Stimulated activated naive CD8-positive, alpha-beta T cell treated with anti-CD3 and anti-CD28 coated beads, Interleukin-15, Interleukin-2, amounts not matched to agents 100 U/mL and 50 U/mL, for 24 hours (primary cell): ENCODE measurements at places on chromosomes 11 and 22.

GRCh38 chr11:18768978-18769377, 22.6 kb downstream of the PTPN5 start:
- DNase-seq = no peak

GRCh38 chr11:45833761-45834160, 13.5 kb upstream of the CRY2 start:
- DNase-seq = no peak

GRCh38 chr22:19889951-19890350, 35.3 kb upstream of the GNB1L start:
- peak; percentile 53 for DNase-seq

DNA sequence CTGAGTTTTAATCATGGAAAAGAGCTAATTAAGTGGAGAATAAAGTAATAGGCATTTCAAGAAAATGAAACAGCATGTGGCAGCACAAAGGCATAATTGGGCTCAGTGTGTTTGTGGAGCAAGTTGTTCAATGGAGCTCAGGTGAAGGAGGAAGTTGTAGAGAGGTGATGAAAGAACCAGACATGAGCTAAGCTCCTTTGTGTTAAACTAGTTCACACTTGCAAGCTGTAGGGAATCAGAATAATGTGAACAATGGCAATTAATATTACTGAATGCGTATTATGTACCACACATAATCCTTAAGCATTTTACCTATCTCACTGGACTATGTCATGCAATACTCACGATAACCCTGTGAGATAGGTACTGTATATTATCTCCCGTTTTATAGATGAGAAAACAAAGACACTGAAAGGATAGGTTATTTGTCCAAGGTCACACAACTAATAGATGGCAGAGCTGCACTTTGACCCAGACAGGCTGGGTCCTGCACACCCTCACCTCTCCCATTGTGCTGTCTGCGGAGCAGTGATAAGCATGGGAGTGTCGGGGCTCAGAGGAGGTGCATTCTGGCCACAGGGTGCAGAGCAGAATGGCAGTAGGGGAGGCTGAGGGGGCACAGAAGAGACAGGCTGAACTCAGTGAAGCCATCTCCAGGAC, 8.9 kb downstream of the OLFML1 start:
- no peak for DNase-seq

DNA sequence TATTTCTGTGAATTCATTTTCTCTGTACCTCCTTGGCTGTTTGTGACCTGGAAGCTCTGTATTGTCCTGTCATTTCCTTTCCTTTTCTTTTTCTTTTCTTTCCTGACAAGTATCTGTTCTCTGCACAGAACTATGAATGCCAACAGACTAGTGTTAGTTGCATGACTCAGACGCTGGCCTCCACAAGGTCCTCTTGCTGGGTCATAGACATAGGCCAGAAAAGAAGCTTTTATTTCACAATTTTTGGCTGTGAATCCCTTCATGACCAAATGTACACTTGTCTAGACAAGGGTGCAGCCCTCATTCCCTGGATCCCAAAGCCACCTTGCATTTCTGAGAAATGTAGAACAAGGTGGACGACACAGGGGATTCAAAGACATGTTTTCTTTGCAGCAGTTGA, 104.1 kb upstream of the MTNR1B start:
- DNase-seq = no peak

- no peak for DNase-seq
Observed at GRCh38 chr11:76088511-76088910, 117.8 kb downstream of the WNT11 start.

- DNase-seq = no peak
Observed at GRCh38 chr22:37420686-37421467, 6.4 kb downstream of the ELFN2 start.

- no peak for DNase-seq
Observed at GRCh38 chr11:120773501-120774031, 250.3 kb upstream of the TBCEL start.

- peak; percentile 75 for DNase-seq
Observed at GRCh38 chr22:42269432-42270175, 849 bp downstream of the TCF20 start.

- no peak for DNase-seq
Observed at GRCh38 chr11:71255800-71256479, 3.6 kb upstream of the SHANK2 start.

DNA sequence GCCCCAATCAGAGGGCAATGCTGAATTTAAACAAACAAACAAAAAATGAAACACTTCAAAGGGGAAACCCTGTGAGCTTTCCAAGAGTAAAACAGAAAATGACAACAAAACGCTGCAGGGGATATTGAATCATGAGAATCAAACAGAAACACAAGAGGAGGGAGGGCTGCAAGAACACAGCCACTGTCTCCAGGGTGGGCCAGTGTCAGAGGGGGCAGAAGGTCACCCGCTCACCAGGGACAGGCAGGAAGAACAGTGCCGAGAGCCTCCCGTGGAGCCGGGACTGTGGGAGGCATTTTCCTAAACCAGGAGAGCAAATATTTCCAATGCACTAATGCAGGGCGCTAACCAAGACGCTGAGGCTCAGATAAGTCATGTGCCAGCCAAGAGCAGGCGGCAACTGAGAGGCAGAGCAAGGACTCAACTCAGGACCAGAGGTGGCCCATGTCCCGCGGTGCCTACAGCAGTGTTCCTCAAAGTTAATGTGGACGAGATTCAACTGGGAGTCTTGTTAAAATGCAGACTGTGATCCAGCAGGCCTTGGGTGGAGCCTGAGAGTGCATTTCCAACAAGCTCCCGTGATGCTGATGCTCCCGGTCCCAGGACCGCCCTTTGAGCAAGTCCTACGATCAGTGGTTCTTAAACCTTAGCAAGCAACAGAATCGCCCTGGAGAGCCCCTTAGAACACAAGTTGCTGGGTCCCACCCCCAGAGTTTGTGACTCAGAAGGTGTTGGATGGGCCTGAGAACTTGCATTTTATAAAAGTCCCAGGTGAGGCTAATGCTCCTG, 197.2 kb downstream of the TENM4 start:
- no peak for DNase-seq

- no peak for DNase-seq
Observed at GRCh38 chr22:29117799-29118477, 45.1 kb downstream of the KREMEN1 start.

DNA sequence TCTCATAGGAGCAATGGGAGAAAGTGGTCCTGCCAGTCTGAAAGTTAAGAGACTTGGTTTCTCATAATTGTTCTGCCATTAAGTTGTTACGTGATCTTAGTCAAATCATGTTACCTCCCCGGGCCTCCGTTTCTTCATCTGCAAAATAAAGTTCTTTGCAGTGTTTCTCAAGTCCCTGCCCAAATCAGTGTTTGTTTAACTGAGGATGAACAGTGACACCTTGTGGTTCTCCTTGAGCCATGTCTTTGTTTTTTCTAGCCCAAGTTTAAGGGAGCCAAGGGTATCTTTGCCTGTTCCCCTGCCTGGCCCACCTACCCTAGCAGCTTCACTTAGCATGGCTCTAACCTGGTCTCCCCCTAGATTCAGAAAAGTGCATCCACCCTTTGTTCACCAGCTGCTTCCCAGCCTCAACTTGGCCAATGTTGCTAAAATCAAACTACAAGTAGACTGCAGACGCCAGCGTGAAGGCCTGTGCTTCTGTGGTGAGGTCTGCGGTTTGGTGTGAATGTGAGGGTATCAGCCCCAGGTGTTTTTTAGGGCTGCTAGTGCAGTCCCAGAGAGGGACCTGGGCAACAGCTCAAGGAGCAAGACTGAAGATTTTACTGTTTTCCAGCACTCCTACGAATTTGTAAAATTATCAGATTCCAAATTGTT, 35.5 kb downstream of the FZD4 start:
- DNase-seq = no peak

DNA sequence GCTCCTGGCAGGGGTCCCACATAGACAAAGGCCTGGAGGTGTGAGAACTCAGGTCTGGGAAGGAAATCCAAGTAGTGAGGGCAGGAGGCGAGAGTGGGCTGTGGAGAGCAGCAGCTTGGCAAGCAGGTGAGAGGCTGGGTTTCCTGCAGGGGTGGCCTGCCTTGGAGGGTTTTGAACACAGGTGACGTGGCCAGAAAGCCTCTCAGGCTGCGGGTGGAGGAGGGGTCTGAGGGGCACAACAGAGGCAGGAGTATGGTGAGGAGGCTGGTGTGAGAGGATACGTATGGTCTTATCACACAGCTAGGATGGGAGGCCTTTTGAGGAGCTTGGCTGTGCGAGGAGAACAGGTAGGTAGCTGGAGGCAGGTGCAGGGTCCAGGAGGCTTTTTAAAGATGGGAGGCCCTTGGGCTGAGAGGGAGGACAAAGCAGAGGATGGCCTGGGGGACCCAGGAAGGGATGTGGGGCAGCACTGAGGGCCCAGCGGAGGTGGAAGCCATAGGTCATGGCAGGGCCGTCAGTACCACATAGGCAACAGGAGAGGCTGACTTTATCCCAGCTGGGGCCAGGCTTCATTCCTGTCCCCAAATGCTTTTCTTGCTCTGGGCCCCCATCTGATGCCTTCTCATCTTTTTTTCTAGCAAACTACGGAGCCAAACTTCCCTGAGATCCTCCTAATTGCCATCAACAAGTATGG, 84.4 kb downstream of the MYO7A start:
- DNase-seq = no peak

- no peak for DNase-seq
Observed at GRCh38 chr22:29208879-29209623, 3.4 kb downstream of the EMID1 start.

- DNase-seq = no peak
Observed at GRCh38 chr22:49763138-49763537, 64.5 kb downstream of the BRD1 start.

GRCh38 chr22:35582861-35583670, 34.1 kb downstream of the MB start:
- DNase-seq = peak; percentile 56

DNA sequence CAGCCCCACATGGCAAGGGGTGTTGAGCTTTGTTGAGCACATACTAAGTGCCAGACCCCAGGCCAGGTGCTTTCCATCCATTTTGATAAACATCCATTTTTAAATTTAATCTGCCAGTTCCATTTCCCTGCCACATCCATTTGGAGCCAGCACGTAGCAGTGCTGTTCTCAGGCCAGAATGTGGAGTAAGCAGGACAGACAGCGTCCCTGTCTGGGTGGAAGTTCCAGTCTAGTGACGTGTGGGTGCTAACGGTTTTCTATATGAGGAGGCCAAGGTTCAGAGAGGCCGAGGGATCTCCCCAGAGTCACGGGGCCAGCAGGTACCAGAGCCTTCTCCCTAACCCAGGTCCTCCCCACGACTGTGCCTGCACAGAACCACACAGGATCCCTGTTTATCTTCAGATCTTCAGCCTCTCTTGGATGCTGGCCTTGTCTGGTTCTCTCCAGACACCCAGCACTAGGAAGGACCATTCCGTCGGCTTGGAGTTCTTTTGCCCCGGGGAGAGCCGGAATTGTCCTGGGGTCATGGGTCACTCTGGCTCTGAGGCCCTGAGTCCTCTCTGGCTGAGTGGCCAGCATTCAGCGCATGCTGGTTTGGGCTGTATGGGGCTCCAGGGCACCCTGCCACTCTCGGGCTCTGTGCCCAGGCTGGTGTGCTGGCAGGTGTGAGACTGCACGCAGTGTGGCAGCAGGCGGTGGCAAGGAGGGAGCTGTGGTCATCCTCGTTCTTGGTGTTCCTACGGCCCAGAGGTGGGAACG, 63.6 kb upstream of the PPARA start:
- no peak for DNase-seq

GRCh38 chr22:45475851-45476514, 26.7 kb upstream of the FBLN1 start:
- no peak for DNase-seq

- no peak for DNase-seq
Observed at GRCh38 chr11:102572554-102573220, 42.1 kb upstream of the MMP7 start.

GRCh38 chr11:106278391-106278790, 200.9 kb downstream of the AASDHPPT start:
- DNase-seq = no peak

DNA sequence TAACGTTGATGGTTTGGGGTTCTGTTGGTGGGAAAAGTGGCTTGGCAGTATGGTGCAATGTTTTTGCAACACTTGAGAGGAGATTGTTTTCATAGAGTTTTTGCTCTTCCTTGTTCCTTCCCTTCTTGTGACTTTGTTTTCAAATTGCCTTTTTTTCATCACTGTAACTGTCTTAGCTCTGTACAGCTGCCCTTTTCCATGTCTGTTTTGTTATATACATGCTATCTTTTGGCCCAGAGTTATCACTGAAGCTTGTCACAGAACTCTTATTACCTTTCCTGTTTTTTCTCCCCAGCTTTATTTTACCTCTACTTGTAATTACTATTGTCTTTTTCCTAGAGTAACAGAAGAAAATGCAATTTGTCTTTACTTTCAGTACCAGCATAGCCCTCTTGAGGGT, 154.1 kb downstream of the DDX10 start:
- DNase-seq = no peak

- no peak for DNase-seq
Observed at GRCh38 chr11:78429660-78430059, 12.0 kb upstream of the GAB2 start.

GRCh38 chr22:49715450-49715849, 112.2 kb downstream of the BRD1 start:
- no peak for DNase-seq

DNA sequence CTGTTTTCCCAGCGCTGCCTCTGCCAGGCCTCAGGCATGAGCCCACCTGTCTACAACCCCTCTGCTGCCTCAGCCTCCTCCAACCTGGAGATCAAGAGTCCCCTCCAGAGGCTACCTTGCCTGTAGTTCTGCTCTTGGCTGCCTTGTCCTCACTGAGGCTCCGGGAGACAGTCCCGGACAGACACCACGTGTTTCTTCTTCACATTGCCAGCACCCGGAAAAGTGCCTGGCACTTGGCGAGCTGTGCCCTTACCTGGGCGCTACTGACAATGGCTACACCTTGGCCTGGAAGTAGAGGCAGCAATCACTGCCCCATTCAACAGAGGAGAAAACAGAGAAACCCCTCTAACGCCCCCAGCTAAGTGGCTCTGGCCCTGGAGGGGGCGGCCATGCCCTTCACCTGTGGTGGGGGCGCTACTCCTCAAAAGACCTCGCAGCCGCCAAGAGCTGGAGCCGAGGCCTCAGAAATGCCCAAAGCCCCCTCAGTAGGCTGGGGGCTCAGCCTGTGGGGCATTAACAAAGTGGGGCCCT, 3.0 kb upstream of the NAP1L4 start:
- DNase-seq = no peak

DNA sequence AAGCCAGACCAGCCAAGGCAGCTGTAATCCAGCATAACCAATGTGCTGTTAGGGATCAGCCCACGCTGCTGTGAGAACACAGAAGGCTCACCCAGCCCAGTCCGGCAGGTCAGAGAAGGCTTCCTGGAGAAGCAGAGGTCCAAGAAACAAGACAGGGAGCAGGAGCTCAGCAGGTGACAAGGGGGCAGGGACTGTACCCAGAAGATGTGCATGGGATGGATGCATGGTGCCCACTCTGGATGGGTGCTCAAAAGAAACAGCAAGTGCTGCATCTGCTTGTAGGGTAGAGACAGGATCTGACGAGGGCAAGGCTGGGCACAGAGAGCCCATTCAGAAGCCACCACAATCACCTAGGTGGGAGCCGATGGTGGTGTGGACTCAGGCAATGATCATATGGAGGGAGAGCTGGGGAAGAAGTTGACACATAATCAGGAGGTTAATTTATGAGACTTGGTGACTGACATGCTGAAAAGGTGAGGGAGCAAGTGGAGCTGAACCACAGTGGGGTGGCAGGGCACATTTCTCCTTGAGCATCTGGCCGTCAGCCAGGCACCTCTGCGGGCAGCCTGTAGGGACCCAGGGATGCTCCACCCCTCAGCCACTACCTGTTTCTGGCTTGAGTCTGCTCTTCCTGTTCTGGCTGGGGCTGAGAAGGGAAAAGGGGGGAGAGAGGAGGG, 102.3 kb upstream of the DRD2 start:
- no peak for DNase-seq
